ENCODE measurements at places on chromosomes 7 and 10. TPM values are rescaled to one million over a fixed set of nuclear protein-coding genes. Genes with fewer than 3 reads are reported as not detected.

- DNase-seq, result no peak
These were observed 27.2 kb upstream of the AP5Z1 start for GRCh38 chr7:4748231-4748681.

DNA sequence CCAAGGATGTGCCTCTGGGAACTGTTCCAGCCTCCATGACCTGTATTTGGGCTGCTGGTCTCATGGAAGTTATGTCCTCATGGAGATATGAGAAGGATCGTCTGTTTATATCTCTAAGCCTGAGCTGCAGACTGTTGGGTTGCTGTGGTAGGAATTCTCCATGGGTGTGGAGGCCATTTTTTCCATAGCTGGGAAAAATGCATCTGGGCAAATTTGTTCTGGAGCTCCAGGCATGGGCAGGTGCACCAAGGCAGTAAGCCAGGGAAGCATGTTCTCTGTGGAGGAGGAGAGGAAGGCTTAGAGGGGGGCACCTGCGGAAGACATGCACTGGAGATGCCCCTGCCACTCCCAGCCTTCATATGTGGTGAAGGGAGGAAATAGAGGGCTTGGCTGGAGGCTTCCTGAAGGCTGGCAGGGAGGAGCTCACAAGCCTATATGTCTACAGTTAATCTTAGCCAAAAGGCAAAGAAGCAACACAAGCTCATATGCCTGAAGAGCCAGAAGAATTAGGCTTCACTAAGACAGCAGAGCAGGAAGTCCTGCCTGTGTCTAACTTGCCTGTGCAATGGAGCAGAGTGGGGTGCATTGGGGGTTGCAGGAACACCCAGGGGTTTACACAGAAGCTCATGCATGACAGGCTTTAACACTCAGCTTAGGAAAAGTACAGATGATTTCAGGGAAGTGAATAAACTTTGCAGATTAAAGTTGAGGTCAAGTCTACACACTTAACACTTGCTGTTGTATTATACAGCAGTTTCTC lies 35.1 kb upstream of the CXCL12 start:
- no peak for DNase-seq

DNA sequence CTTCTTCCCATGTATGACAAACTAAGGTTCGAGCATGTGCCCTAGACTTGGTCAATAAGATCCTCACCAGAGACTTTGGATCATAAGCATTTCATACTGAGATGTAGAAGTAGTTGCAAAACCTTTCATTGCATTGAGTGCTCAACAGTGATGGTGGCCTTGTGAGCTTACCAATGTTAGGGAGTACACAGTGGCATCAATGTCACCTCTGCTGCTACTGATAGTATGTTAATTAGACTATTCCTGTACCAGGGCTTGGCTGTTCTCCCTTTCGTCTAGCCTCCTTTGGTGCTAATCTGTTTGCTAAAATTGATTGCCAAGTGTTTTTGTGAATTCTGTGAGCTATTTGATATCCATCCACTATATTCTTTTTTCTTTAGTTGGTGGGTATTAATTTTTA lies 264.5 kb upstream of the SEMA3C start:
- DNase-seq, result no peak

GRCh38 chr10:117399341-117400196 lies 24.3 kb upstream of the PDZD8 start:
- DNase-seq, result no peak

- no peak for DNase-seq
These were observed 21.5 kb upstream of the INPP5A start for GRCh38 chr10:132515811-132516726.

DNA sequence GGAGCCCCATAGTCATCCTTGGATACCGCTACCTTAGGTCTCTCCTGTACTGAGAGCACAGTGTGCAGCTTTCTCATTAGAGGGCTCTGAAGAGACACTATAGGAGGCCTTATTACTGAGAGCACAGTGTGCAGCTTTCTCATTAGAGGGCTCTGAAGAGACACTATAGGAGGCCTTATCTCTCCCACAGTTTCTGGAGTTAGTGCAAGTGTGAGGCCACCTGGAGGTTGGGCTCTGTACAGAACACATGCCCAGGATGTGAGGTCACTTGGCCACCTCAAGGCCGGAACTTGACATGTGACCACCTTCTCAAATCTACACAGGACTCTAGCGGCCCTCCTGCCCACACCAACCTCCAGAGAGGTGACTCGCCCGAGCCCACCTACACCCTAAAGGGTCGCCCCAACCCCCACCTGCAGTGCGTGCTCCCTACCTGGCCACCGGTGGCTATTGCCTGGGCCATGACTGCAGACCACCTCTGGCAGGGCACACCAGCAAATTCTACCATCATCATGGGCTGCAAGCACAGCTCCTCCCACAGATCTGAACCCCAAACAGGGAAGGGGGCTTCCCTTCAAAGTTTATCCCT lies 24.6 kb downstream of the FRMPD2 start:
- DNase-seq, result peak; percentile 75

GRCh38 chr7:102933763-102934162 lies 21.0 kb downstream of the LRRC17 start:
- no peak for DNase-seq

GRCh38 chr10:61439058-61439609 lies 14.0 kb downstream of the TMEM26 start:
- DNase-seq, result no peak

- no peak for DNase-seq
These were observed 17.6 kb downstream of the PRKAG2 start for GRCh38 chr7:151859111-151859947.

DNA sequence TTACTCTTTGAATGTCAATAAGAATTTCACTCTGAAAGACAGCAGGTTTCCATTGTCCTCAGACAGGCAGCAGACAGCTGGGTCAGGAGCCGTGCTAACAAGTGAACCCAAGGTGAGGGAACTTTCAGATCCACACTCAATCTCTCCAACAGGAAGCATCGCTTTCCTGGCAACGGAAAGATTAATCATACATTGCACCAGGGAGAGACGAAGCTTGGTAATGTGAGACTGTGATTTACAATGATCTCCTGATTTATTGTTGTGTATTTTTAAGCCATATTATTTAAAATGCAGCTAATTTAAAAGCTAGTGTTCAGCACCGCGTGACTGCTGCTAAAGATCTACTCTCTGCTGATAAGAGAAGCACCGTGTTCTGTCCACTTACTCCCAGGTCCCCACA lies 17.5 kb upstream of the NOM1 start:
- no peak for DNase-seq

DNA sequence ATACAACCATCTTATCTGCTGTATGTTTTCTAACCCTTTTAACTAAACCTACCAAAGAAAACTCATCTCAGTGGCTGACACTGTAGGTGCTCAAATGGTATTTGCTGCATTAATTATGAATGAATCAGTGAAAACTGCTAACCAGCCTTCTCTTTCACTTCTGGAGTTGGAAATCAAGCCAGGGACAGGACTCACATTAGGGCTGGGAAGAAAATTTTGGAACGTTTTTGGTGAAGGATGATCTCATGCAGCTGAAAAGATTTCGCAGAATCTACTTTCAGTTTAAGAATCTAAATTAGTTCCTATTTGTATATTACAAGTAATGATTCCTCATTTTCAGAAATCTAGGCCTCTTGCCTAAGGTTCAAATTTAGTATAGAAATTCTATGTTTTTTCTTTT lies 12.9 kb downstream of the MTPN start:
- DNase-seq, result no peak

- no peak for DNase-seq
These were observed 33.9 kb downstream of the SGPL1 start for GRCh38 chr10:70849582-70850016.

TDRD1 gene
- total RNA-seq, result not detected

LIPK gene
- total RNA-seq, result not detected

MEIG1 gene
- 1.0 TPM for total RNA-seq

PAPOLB gene
- 0.10 TPM for total RNA-seq

GATA3 gene
- total RNA-seq, result not detected

KLF6 gene
- total RNA-seq, result 263 TPM

VWA2 gene
- not detected for total RNA-seq

IL2RA gene
- not detected for total RNA-seq

PNLIPRP2 gene
- total RNA-seq, result not detected
